ENCODE measurements at places on chromosomes 1 and 21.

GRCh38 chr1:8411803-8412182 lies 93.9 kb downstream of the SLC45A1 start:
- no peak for DNase-seq

DNA sequence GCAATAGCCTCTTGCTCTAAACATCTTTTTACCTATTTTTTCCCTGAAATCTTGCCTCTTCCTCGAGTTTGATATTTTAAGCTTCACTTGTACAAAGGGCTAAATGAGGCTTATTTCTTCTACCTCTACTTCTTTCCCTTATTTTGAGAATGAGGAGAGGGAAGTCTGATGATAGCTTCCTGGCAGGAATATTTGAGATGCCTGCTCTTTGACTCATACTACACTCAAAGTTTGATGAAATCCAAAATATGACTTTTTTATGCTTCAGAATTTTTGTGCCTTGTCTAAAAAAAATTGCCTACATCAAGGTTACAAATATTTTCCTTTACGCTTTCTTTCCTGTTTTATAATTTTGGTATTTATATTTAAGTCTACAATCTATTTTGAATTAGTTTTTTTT lies 624.4 kb upstream of the PLXNA2 start:
- DNase-seq, result no peak

DNA sequence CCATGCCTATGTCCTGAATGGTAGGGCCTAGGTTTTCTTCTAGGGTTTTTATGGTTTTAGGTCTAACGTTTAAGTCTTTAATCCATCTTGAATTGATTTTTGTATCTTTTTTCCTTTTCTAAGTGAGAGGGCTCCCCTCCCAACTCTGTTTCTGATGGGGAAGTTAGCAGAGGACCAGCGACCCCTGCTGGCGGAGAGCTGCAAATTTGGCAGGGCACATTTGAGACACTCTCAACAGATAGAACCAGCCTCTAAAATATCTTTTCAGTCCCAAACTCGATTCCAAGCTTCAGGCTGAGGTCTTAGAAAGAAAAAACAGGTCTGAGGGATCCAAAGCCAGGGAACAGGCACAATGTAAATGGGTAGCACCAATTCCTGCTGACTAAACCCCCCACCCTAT lies 32.5 kb downstream of the LRRC3 start:
- peak; percentile 80 for DNase-seq

- DNase-seq, result no peak
These were observed 587.9 kb downstream of the ADGRL2 start for GRCh38 chr1:82388679-82389078.

DNA sequence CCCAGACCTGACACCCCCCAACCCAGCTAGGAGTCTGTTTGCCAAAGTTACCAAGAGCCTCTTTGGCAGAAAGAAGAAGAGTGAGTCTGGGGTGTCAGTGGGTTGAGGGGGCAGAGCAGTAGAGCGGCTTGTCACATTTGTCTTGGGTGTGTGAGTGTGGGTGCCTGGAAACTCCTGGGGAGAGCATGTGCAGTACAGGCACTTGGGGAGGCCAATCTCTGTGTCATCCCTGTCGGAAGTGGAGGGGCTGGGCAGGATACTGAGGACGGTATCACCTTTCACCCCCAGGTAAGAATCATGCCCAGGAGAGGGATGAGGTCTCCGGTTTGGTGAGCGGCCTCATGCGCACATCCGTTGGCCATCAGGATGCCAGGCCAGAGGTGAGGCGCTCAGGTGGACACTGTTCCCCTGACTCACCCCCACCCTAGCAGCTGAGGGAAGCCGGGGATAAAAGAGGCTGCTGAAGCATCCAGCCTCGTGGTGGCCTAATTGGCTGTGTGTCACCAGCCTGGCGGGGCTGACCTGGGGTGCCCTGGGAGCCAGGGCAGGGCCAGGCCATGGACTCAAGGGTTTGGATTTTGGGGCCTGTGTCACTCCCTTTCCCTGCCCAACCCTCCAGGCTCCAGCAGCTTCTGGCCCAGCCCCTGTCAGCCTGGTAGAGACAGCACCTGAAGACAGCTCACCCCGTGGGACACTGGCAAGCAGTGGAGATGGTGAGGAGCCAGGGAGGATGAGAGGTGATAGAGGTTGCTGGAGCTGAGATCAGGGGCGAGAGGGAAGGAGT lies 3.3 kb downstream of the PLK3 start:
- DNase-seq, result no peak

DNA sequence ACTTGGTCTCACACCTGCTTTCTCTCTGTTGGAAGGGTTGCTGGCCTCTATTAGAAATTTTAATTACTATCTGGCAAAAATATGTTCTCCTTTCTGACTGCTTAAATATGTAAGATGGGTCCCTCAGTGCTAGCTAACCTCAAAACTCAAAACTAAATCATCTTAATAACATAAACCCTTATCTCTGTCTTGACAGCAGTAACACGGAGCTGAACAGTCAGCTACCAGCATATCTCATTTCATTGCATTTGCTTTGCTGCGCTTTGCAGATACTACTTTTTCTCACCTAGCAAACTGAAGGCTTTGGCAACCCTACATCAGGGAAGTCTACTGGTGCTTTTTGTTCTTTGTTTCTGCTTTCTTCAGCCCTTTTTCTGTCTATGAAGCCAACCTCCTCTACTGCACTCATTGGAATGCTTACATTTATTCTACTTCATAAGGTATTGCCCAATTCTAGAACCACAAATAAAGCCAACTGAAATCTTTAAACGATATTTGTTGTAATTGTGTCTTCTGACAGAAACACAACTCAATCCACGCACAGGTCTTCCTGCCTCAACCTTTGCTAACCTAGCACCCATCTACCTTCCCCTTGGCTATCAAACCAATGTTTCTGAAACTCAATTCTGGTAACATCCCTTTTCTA lies 95.6 kb downstream of the RERE start:
- no peak for DNase-seq

- DNase-seq, result peak; percentile 92
These were observed 34.9 kb downstream of the ECE1 start for GRCh38 chr1:21255284-21255942.

GRCh38 chr1:224542783-224543440 lies 73.2 kb upstream of the CNIH3 start:
- peak; percentile 63 for DNase-seq

Data from activated CD8-positive, alpha-beta T cell treated with anti-CD3 and anti-CD28 coated beads for 36 hours (primary cell).